ENCODE measurements at places on chromosomes 7 and 10. TPM values are rescaled to one million over a fixed set of nuclear protein-coding genes. Genes with fewer than 3 reads are reported as not detected.

DNA sequence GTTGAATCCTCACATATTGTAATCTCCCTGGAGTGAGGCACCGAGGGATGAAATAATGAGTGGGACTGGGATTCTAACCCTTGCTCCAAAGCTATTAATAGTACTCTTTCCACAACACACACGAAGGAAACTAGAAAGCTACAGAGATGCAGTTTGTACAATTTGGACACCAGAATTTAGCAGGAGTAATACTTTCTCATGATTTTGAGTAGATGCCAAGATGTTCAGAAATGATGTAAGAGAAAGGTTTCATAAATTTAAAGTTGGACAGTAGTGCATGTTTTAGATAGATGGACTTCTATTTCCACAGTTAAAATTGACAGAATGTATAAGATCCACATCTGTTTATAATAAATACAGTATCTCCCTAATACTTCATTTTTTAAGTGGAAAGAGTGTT, 46.5 kb downstream of the PRR15 start:
- DNase-seq: no peak

DNA sequence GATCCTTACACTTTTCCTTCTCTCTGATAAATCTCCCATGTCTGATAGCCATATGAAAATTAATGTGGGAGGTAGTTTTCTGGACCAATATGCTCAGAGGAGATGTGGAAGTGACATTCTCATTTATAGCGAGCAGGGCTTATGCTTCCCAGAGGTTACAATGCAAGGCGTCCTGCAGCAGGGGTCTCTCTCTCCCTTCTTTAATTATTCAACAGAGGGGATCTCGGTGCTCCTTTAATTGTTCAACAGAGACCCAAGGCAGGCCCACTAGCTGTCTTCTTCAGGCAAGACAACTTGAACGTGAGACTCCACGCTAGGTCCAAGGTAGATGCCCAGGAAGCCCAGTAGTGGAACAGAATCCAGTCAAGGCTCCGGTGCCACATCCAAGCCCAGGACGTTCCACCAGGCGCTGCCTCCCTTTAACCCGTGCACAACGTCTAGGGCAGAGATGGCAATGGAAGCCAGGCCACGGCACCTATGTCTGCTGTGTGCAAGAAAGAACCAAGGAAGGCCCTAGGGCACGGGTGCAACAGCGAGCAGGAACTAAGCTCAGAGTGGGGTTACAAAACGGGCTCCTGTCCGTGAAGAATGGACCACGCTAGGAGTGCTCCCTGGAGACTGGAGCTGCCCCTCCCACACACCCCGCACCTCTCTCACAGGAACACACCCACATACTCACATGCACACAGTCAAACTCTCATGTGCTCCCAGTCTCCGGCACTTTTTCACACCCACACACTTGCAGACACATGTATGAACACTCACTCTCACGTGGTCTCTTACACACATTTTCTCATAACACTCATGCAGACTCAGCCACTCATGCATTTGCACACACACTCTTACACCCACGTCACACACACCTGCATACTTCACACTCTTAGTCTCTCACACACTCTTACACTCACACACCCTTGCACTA, 230.4 kb downstream of the TNS3 start:
- no peak for DNase-seq

GRCh38 chr7:134755422-134756022, 23.9 kb upstream of the CALD1 start:
- DNase-seq: no peak

PTPRE gene
- 24.6 TPM for total RNA-seq

CTTNBP2 gene
- 3.2 TPM for total RNA-seq

DNA sequence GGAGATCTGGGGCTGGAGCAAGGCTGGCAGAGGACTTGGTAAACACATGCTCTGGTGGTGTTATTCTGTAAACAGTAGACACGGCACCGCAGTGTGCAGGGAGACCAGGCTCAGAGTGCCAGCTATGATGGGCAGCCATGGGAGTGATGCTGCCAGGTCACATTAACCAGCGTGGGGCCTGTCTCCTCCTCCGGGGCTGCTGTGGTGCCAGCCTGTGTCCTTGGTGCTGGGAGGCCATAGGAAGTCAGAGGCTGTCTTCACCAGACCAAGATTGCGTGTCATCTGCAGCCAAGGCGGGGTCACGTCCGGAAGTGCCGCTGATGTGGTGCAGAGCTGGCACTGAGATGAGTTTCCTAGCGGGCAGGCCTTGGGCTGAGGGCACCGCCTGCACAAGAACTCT, 236.0 kb downstream of the GLRX3 start:
- no peak for DNase-seq

GRCh38 chr10:93099670-93100069, 26.0 kb downstream of the CYP26A1 start:
- no peak for DNase-seq

- DNase-seq: no peak
Observed at GRCh38 chr7:121562259-121562658, 166.2 kb upstream of the FAM3C start.

DNA sequence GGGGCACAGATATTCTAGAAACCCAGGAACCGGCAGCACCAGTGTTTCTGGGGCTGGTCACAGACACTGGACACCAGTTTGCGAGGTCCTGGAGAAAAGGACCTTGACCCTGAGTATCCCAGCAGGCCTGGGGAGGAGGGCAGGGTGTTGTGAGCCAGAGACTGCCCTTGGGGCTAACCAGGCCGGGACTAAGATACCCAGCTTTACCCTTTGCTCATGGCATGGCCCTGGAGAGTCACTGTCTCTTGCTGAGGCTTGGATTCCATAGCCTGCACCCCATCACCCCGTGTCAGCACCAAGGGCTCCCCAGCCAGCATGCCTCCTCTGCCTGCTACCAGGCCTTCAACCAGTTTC, 124.4 kb downstream of the COL26A1 start:
- DNase-seq: no peak

- peak; percentile 10 for DNase-seq
Observed at GRCh38 chr7:24328050-24328449, 44.1 kb downstream of the NPY start.

GRCh38 chr7:73841689-73842066, 638 bp downstream of the METTL27 start:
- DNase-seq: peak; percentile 45

GRCh38 chr7:134712196-134712595, 65.5 kb downstream of the BPGM start:
- peak; percentile 27 for DNase-seq

DNA sequence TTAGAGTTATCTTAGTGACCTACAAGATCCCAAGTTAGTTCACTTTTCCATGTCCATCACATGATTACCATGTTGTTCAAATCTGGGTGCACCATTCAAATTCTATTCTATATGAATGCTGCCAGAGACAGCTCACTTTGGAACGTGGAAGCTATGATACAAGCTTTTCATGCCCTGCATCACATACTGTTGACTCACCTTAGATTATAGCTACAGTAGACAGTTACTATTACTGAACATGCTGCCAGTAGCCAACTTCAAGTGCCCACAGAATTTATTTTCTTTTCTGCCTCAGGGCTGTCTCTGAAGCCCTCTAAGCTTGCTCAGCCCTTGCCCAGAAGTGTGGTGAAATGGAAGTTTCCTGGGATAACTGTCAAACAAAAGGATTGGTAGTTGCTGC, 231.1 kb downstream of the GPR158 start:
- peak; percentile 3 for DNase-seq

DNA sequence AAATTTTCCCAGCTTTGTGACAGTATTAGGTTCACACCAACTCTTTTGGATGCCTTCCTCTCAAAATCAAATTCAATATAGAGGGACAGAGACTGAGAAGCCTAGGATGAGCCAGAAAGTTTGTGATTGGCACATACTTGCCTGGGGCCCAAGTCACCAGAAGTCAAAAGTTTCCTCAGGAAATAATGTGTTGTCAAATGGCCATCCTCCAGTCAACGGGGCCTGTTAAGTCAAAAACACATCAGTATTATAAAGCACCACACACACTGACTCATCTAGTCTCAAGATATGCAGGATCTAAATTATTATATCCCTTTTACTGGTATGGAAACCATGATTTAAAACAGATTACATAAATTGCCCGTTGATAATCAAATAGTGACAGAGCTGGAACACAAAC, 158.1 kb downstream of the AHR start:
- no peak for DNase-seq

PNLIPRP3 gene
- 0.13 TPM for total RNA-seq

CYP3A5 gene
- total RNA-seq: 0.18 TPM

DNA sequence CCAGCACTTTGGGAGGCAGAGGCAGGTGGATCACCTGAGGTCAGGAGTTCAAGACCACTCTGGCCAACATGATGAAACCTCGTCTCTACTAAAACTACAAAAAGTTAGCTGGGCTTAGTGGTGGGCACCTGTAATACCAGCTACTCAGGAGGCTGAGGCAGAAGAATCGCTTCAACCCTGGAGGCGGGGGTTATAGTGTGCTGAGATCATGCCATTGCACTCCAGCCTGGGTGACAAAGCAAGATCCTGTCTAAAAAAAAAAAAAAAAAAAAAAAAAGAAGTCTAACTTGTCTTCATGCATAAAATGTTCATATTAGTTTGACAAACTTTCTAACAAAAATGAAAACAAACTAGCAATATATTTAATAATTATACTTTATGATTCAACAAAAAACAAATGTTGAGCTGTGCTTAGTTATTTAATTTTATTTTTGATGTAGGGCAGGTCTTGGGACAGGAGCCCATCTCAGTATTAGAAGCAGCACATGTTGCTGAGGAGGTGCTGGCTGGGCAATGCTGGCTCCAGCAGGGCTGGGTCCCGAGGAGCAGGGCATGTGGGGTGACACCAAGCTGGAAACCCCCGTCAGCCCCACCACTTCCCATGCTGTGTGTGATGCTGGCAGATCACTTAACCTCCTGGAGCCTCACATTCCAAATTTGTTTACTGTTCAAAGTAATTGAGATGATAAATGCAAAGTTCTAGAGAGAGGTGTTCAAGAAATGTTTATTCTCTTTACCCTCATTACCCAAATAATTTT, 335.3 kb upstream of the KLF6 start:
- no peak for DNase-seq

TWIST1 gene
- total RNA-seq: 19.1 TPM

PAOX gene
- 0.70 TPM for total RNA-seq

DNA sequence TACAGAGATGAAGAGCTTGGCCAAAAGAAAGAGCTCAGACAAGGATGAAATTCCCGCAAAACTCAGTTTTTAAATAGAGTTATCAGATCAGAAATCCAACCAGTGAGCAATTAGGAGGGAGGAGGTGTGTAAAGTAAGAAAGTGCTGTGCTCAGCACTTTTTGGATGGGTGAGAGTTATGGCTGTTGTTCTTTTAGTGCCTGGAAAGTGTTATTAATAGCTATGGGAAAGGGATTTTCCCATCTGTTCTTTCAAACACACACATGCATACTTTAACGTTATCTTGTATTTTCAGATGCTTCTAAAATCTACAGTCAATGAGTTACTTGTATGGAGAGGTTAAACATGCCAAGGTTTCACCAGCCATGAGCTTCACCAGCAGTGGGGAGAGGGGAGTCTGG, 107.3 kb upstream of the TMEM72 start:
- DNase-seq: no peak

DNA sequence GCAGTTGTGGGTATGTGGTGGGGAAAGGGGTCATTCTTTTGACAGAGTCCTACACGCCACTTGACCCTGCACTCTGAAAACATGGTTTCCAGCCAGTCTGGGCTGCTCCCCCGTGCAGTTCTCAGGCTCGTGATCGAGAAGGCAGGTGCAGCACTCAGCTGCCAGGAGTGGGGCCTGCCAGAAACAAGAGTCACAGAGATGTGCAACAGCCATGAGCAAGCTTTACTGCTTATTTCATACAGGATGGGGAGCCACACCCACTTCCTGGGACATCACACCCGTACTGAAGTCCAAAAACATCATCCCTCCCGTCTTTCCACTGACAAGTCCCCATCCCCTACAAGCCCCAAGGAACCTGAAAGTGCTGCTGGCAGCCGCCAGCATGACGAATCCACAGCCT, 9.3 kb downstream of the ATG9B start:
- DNase-seq: no peak

DNA sequence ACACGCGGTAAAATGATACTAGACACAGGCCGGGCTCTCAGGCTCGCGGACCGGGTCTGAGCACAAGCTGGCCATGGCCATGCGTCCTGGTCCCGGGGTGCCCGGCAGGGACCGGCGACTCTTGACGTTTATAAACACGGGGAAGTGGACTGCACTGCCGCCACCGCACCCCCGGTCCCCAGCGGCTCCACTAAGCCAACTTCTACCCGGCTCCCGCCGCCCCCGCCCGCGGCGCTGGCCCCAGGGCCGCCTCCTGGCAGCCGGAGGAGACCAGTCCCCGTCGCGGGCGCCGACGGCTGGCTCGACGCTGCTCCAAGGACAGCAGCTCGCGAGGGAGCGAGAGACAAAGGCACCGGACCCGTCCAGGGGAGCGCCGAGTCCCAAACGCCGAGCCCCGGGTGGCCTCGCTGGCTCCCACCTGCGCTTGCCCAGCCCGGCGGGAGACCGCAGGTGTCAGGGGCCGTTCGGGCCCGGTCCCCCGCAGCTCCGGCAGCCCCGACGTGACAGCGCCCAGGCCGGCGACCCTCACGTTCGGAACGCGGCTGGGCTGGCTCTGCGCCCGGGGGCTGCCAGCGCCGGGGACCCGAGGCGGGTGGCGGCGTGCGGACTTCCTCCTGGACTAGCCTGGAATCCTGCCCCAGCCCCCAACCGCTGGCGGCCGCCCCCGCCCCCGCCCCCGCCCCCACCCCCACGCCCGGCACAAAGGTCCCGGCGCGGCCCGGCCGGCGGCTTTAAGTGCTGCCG, 517 bp downstream of the ITGB1 start:
- DNase-seq: peak; percentile 48

DNA sequence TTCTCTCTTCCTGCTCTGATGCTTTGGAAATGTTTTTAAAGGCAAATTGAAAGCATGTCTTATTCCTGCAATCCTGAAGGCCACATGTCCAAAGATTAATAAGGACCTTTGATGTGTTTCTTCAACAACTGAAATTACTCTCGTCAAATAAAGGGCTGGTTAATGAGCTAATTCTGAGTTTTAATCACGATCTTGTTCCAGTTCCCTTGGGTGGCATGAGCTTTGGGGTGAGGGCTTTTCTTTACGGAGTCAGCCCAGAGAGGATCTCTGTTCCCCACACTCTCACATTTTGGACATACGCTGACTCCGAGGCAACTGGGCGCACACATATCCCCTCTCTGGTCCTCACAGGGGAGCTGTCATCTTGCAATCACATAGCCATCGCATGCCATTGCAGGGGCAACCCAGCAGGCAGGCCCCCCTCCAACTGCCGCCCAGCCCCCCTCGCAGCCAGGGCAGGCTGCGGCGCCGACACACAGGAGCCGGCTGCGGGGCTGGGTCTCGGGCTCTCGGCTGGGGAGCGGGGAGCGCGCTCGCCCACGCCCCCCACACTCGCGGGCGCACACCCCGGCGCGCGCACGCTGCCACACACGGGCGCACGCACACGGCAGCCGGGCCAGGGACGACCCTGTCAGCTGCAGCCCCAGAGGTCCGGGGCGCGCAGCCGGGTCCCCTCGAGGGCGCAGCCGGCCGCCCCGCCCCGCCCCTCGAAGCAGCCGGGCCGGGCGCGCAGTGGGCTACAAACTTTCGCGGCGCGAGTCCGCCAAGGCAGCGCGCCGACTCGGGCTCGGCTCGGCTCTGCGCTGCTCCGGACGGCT, at the start of gene GDF10:
Gene GDF10 (plus strand): TSS at position 587 of the 818 bp plus-strand sequence. CDS start 455 bp downstream, outside the sequence.
- no peak for DNase-seq

Data from HT1080 (cell line).